ENCODE measurements at places on chromosomes 3 and 15. TPM values are rescaled to one million over a fixed set of nuclear protein-coding genes. Genes with fewer than 3 reads are reported as not detected.

GRCh38 chr3:8712908-8713255, 20.7 kb upstream of the CAV3 start:
- DNase-seq = no peak

- DNase-seq = no peak
Observed at GRCh38 chr15:72797338-72797689, 13.8 kb upstream of the ADPGK start.

CMTM8 gene
- total RNA-seq = 14.2 TPM

RASSF1 gene
- 20.6 TPM for total RNA-seq

DNA sequence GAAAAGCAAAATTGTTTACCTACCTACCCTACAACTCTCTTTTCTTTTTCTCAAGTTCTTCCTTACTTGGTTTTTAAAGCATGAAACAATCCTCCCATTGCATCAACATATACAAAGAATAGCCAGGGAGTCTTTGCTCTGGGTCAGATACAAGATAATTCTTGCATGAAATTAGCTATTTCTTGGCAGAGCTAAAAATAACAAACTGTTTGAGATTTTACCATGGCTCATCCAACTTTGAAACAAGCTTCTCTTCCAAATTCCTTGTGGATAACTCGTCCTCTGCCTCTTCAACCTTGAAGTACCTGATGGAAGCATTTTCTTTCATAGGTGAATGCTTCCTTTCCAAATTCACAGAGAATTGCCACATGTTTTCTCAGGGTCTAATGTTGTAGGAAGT, 9.2 kb upstream of the CBLB start:
- no peak for DNase-seq

- DNase-seq = no peak
Observed at GRCh38 chr15:42154956-42155355, 1.5 kb downstream of the PLA2G4F start.

SLC28A1 gene
- total RNA-seq = 0.80 TPM

DNA sequence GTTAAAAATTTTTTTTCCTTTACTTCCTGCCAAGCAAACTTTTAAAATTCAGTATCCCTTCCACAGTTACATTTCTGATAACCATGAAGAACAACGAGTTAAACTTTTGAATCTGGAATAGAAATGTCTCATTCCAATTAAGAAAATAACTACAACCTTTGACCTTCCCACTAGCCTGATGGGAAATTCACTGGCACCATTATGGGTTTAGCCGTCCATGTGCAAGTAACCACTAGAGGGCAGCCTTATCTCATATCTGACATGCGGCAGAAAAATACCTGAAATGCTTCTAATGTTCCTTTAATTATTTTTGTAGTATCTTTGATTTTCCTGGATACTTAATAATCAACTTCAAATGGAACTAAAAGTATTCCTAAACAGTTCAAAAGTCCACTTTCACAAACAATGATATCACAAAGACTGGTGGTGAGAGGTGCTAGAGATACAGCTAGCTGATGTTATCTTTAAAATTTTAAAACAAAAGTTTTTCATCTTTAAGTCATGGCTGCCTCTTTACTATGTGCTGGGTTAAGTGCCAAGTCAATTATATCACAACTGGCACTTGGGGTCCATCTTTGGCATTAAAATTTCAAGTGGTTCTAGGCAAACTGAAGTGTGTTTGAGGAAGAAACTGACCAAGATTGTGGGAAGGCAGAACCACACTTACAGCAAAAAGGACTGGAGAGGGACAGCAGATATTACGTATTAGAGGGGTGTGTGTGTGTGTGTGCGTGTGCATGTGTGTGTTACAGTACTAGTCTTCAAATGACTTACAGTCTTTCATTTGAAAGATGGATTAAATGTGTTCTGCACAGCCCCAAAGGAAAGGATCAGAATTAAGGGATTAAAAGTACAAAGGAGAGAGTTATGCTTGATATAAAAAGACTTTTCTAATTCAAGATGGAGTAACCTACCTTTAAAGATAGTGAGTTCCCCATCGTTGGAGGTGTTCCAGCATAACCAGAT, 107.1 kb upstream of the ICE2 start:
- peak; percentile 72 for DNase-seq

DNA sequence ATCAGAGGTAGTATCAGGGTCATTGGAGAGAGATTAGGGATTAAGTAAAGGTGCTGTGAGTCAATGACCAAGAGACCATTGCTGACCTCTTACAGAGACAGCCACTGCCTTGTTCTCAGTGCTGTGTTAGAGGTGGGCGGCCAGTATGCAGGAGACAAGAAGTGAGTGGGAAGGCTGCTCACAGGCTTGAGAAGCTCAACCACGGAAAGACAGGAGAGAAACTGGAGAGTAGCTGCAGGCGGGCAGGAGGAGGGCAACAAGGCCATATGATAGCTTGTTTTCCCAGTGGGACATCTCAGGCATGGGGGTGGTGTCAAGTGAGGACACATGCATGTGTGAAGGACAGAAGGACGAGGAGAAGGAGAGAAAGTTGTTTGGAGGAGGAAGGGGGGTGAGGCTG, 237.3 kb downstream of the PDCD6IP start:
- DNase-seq = no peak

ALDH1A3 gene
- total RNA-seq = 3.8 TPM

- no peak for DNase-seq
Observed at GRCh38 chr15:90231028-90232017, 2.4 kb downstream of the CIB1 start.

SOX2 gene
- 0.35 TPM for total RNA-seq

ERICH6 gene
- not detected for total RNA-seq

DNA sequence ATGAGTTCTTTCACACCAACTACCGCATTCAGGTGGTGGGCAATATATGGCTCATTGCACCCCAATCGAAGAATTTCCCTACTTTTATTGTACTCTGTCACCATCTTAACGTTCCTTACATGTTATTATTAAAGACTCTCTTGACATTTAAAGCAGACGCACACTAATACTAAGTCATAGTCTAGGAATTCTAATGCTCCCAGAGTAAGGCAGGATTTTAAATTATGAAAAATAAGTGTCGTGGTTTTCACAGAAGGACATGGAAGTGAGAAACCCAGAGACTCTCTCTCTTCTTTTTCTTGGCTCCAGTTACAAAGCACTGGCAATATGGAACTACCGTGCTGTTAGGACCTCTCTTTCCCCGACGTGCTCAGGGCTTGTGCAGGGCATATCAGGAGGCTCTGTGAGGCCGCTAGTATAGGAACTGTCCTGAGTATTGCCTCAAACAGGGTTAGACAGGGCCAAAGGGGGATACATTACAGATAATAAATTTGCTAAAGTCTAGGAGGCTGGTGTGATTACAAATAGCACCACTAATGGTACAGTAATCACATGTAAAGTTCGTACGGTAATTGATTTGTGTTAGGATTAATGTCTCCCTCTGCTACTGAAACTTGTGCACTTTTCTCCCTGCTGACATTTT, 590.8 kb downstream of the FOXP1 start:
- DNase-seq = no peak

NXPE3 gene
- total RNA-seq = 3.5 TPM

DNA sequence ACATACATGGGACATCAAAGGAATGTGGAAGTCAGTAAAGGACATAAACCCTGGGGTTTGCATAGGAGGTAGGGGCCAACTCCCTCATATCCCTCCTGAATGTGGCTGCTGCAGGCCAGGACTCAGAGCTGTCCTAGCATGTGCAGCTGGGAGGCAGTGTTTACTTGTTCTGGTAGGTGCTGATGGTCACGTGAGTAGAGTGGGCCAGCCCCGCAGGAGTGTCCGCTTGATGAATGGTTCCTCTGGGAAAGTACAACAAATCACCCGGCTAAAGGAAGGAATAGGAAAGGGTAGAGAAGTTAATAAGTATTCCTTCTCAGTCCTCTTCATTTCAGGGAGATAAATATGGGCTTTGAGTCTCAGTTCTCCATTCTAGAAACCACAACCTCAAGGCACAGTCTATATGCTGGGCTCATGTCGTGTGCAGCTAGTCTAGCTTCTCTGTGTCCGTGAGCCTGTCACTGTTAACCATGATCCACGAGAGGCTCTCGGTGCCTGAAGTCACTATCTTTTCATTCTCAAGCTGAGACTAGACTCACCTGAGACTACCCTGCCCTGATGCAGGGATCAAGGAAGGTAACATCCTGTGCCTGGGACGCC, 17.9 kb downstream of the RIOX2 start:
- DNase-seq = no peak

NOX5 gene
- total RNA-seq = 0.17 TPM

- DNase-seq = peak; percentile 64
Observed at GRCh38 chr3:107846279-107846852, 244.5 kb downstream of the CD47 start.

Measured in colonic mucosa (tissue), 4 donors.